ENCODE measurements at places on chromosomes 2 and 18.

DNA sequence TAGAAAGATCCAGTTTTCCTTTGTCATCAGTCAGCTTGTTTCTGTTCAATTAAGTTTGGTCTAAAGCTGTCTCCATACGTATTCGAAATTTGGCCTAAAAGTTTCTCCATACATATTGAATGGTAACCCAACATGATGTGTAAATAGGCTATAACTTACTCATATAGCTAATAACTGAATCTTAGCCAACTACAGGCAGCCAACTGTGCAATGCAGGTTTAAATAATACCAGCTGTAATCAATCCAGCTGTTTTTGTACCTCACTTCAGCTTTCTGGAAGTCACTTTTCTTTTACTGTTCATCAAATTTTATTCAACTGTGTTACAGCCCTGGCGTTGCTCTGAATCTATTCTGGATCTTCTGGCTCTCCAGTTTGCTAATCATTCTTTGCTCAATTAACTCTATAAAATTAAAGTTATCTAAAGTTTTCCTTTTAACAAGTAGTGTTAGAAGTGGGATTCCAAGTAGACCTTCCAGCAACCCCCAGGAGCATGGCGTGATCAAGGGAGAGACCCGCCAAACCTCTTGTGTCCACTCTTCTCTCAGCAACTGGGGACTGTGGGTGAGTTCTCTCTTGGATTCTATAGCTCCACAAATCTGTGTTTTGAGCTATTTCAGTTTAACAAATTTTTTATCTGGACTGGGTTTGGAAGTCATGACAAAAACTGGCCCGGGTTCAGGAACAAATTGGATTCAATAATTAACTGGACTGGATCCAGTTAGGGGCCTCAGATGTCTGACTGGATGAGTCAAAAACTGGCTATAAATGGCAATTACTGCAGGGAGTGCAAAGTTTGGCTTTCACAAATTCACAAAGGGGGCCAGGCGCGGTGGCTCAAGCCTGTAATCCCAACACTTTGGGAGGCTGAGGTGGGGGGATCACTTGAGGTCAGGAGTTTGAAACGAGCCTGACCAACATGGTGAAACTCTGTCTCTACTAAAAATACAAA lies 329.7 kb upstream of the ST6GAL2 start:
- no peak for DNase-seq

DNA sequence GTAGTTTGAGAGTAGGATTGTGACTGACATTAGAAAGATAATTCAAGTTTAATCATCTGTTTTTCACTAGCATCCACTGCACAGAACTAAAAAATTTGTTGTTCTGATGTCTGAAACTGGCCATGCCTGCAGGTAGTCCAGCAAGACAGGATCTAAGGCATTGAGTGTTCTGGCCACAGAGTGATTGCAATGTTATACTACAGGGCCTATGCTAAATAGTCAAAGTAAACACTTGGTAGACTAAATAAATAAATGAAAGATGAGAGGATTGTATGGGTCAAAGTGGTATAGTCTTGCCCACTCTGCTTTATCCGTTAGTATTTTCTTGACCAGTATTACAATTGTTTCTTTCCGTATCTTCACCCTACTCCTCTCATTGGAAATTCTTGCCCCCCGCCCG lies 27.6 kb upstream of the FANCL start:
- no peak for DNase-seq

DNA sequence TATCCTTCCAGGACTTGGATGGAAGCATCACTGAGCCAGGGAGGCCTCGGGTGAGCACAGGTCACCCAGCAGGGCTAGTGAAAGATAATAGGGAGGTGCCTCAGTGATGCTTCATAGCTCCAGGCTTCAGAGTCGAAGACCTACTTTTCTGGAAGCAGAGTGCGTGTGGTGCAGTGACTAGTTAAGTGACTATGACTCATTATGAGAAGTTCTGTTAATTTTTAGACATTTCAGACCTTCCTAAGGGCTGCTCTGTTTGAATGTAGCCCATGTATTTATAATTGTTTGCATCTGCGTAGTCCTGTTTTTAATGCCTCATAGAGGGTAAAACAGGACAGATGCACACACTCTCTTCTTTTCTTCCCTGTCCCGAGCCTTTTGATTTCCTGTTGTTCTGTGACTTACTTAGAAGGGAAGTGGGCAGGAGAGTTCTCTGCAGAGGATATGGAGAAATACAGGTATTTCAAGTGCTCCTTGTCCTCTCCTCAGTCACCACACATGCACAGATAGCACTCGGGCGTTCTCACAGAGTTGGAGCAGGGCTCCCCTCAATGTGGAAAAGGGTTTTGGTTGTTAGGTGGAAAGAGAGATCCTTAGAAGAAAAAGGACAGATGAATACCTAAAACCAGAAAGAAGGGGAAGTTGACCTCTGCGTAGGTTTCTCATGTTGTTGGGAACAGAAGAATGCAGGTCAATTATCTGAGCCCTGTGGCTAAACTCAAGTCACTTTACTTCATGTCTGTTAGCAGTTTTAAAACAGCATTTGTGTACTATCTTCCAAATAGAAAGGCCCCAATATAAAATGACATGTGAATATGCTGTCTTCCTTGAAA lies 34.7 kb downstream of the RALB start:
- DNase-seq = no peak

DNA sequence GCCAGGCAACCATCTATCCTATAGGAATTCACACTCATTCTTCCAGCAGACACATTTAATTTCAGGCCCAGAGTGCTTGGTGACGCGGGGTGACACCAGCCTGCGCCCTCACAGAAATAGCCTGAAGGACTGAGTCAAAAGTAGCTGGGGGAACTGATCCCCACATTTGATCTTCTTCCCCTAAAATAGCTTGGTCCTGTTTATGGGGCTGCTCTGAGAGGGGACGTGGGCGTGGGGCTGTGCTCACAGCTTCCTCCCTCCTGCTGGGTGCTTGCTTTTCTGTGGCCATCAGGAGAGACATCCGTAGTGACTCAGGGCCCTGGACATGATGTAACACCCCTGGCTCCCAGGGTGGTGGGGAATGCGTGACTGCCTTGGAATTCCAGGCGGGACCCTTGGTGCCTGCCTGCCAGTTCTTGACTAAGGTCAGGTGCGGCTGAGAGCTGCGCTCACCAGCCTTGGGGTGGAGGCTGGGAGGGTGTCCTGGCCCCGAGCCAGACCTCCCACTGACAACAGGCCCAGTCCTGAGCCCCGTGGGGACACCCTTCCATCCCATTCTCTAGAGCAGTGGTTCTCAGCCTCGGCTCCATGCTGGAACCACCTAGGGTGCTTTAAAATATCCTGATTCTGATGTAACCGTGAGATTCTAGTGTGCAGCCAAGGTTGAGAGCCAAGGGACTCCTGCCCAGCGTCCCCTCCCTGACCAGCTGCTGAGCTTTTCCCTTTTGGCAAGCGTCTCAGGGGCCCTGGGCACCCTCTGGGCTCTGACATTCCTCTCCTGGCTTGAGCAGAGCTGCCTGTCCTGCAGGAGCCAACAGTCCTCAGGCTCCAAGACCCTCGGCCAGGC lies 47.4 kb upstream of the SMAD7 start:
- DNase-seq = no peak

DNA sequence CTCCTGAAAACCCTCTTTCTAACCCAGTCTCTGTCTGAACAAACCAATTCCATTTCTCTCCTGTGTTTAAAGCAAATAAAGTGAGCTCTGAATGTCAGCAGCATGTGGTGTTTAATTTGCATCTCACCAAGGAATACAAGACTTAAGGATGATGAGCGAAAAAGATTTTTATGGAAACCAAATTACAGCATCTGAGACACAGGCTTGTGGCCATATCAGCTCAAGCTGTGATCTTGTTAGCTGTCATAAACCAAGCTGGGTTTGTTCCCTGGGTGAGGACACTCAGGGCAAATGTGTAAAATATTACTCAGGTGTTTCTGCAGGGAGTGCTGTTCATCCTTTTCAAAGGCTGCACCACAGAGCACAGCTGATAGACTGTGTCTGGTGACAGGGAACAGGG lies 129.3 kb upstream of the REV1 start:
- no peak for DNase-seq

- no peak for DNase-seq
Measured at GRCh38 chr2:22600999-22601398, 784.0 kb upstream of the KLHL29 start.

DNA sequence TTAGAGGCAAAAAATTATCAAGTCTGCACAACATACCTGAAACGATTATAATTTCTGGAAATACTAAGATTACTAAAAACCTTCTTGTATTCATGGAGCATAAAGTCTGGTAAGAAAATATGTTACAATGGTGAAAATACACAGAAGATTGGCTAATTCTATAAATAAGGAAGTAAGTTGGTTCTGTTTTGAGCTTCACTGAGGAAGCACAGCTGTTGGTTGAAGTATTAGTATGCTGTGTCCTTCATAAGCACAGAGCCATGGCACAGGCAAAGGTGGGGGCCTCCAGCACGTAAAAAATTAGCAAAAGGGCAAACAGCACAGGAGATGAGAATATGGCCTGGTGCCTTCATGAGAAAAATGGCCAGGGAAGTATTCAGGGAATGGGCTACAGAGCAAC lies 40.4 kb upstream of the ANKRD62 start:
- no peak for DNase-seq

GRCh38 chr2:151097895-151098294 lies 163.8 kb downstream of the RBM43 start:
- no peak for DNase-seq

GRCh38 chr18:29652797-29653196 lies 1389.7 kb downstream of the DSC3 start:
- no peak for DNase-seq

GRCh38 chr2:238277695-238278094 lies 10.7 kb downstream of the PER2 start:
- no peak for DNase-seq

GRCh38 chr2:13651684-13652131 lies 935.0 kb downstream of the TRIB2 start:
- no peak for DNase-seq

DNA sequence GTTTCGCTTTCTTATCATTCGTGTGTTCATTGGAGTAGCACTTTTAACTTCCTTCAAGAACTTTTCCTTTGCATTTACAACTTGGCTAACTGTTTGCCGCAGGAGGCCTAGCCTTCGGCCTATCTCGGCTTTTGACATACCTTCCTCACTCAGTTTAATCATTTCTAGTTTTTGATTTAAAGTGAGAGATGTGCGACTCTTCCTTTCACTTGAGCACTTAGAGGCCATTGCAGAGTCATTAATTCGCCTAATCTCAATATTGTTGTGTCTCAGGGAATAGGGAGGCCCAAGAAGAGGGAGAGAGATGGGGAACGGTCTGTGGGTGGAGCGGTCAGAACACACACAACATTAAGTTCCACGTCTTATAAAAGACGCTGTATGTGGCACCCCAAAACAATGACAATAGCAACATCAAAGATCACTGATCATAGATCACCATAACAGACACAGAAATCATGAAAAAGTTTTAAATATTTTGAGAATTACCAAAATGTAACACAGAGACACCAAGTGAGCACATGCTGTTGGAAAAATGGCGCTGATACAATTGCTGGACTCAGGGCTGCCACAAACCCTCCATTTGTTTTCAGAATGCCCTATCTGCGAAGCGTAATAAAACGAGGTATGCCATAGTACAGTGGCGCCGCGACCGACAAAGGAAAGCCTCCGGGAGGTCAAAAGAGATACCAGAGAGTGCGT lies 553 bp downstream of the TIGD1 start:
- DNase-seq = no peak

- DNase-seq = no peak
Measured at GRCh38 chr18:48814490-48815178, 136.1 kb downstream of the SMAD7 start.

- no peak for DNase-seq
Measured at GRCh38 chr2:168658706-168659105, 143.7 kb upstream of the NOSTRIN start.

DNA sequence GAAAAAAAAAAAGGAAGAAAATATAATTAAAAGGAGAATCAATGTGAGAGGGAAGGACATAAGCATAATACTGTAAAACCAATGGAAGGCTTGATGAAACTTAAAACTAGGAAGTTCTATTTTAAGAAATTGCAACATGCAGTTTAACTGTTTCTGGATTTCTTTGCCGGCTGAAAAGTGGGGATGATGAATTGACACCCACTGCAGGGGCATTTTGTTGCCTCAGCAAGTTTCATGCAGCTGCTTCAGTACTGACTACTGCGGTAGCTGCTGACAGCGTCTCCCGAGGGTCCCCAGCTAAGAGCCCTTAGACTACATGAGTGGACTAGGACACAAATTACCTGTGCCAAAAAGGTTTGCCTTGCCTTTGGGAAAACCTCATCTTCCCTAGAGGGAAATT lies 69.2 kb downstream of the B3GNT2 start:
- no peak for DNase-seq

GRCh38 chr18:69162649-69163048 lies 238.0 kb upstream of the DOK6 start:
- DNase-seq = no peak

GRCh38 chr2:53334610-53335009 lies 433.0 kb upstream of the CHAC2 start:
- DNase-seq = no peak

DNA sequence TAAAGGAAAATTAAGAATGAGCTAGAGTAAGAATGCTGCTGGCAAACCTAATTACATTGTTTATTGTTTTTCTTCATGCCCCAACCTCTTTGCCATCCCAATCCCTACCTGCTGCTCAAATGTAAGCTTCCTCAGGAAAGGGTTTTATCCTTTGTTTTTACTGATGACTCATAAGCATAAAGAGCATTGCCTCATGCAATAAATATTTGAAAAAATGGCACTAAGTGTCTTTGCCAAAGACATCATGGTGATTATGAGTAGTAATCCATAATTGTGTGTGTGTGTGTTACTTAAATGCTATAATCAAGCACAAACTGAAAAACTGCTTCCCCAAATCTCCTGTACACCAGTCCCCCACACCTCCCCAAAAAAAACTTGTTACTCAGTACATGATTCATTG lies 53.4 kb downstream of the DNER start:
- no peak for DNase-seq

- DNase-seq = no peak
Measured at GRCh38 chr2:46552079-46552478, 72.7 kb downstream of the TMEM247 start.

GRCh38 chr2:239227661-239228371 lies 173.0 kb downstream of the HDAC4 start:
- peak; percentile 56 for DNase-seq

GRCh38 chr2:217421834-217422233 lies 562.0 kb upstream of the TNP1 start:
- no peak for DNase-seq

DNA sequence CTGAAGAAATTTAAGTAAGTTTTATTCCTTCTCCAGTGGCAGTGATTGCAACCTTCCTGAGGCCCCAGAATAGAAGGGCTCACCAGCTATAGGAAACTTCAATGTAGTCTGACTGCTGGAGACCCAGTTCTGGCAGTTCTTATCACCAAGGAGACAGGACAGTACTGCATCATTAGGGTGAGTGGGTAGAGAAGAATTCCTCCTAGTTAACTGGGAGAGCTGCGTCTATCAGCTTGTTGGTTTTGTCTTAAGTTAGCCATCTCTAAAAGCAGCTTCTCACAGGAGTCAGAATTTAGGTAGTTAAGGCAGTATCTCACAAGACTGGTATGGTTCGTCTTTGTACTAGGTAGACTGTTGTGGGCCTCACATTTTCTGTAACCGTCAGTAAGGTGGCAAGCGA lies 3.3 kb upstream of the MSTN start:
- no peak for DNase-seq

GRCh38 chr2:151665959-151666358 lies 68.3 kb downstream of the NEB start:
- no peak for DNase-seq

- no peak for DNase-seq
Measured at GRCh38 chr2:172155752-172156151, 53.1 kb upstream of the DLX2 start.

GRCh38 chr2:109244750-109245382 lies 115.9 kb downstream of the SH3RF3 start:
- no peak for DNase-seq

GRCh38 chr18:6943143-6943542 lies 174.5 kb downstream of the LAMA1 start:
- DNase-seq = no peak

GRCh38 chr2:162184821-162185450 lies 32.9 kb upstream of the GCG start:
- DNase-seq = no peak

Measured in left hindlimb (tissue), 1 donor.